ENCODE measurements at places on chromosomes 16 and 17. TPM values are rescaled to one million over a fixed set of nuclear protein-coding genes. Genes with fewer than 3 reads are reported as not detected.

- no peaks in the 10 kb centered on the region for H3K36me3 ChIP-seq
- no peak overlapping the region for H3K27ac ChIP-seq
- H3K4me1 ChIP-seq, result no peaks in the 10 kb centered on the region
- no peaks in the 10 kb centered on the region for H3K27me3 ChIP-seq
Measured at GRCh38 chr17:34974179-34974578, 6.1 kb upstream of the LIG3 start.

GRCh38 chr17:43702637-43703036 lies 40.9 kb upstream of the MEOX1 start:
- H3K4me3 ChIP-seq, result no peak overlapping the region
- H3K27me3 ChIP-seq, result no peaks in the 10 kb centered on the region
- H3K36me3 ChIP-seq, result no peaks in the 10 kb centered on the region
- no peak for DNase-seq
- no peaks in the 10 kb centered on the region for H3K4me1 ChIP-seq

P2RX1 gene
- total RNA-seq, result 3.0 TPM

CTRB1 gene
- 11.0 TPM for total RNA-seq

IL34 gene
- total RNA-seq, result 1.1 TPM

PLCD3 gene
- 153 TPM for total RNA-seq

DNA sequence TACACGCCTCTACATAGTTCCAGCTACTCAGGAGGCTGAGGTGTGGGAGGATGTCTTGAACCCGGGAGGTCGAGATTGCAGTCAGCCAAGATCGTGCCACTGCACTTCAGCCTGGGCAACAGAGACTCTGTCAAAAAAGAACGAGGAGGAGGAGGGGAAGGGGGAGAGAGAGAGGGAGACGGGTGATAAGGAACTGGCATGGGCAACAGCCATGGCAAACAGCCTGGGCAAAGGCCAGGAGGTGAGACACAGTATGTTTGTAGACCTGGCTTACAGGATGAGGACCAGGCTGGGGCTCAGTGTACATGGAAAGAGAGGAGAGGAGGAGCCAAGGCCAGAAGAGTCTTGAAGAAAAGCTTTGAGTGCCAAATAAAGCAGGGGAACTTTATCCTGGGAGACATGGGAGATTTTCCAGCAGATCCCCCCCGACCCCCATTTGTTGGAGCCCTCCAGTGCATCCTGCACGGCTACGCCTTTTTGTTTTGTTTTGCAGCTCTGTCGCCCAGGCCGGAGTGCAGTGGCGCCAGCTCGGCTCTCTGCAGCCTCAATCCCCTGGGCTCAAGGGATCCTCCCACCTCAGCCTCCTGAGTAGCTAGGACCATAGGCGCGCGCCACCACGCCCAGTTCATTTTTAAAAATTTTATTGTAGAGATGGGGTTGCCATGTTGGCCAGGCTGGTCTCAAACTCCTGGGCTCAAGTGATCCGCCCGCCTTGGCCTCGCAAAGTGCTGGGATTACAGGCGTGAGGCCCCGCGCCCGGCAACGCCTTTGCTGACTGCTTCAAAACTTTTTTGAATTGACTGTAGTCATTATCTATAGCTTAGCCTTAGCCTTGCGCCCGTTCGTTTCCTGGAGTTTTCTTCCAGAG lies 1.3 kb upstream of the ALKBH5 start:
- peak overlapping the region; percentile 95 for H3K4me3 ChIP-seq
- no peaks in the 10 kb centered on the region for H3K27me3 ChIP-seq
- peak overlapping the region; percentile 73 for H3K27ac ChIP-seq
- H3K36me3 ChIP-seq, result no peaks in the 10 kb centered on the region
- peaks cover 12% of the 10 kb centered on the region for H3K4me1 ChIP-seq

- no peak for DNase-seq
- no peak overlapping the region for H3K27ac ChIP-seq
- H3K36me3 ChIP-seq, result no peaks in the 10 kb centered on the region
- H3K27me3 ChIP-seq, result no peaks in the 10 kb centered on the region
- H3K4me1 ChIP-seq, result no peaks in the 10 kb centered on the region
- no peak overlapping the region for H3K4me3 ChIP-seq
Measured at GRCh38 chr17:73985466-73986015, 217.9 kb upstream of the RPL38 start.

GRCh38 chr16:5026664-5027063 lies 7.1 kb downstream of the NAGPA start:
- H3K36me3 ChIP-seq, result no peaks in the 10 kb centered on the region
- H3K4me1 ChIP-seq, result no peaks in the 10 kb centered on the region
- no peak overlapping the region for H3K27ac ChIP-seq

- no peak overlapping the region for H3K4me3 ChIP-seq
- no peaks in the 10 kb centered on the region for H3K27me3 ChIP-seq
- no peak overlapping the region for H3K27ac ChIP-seq
- H3K36me3 ChIP-seq, result no peaks in the 10 kb centered on the region
Measured at GRCh38 chr17:50584116-50584515, 23.6 kb downstream of the CACNA1G start.

ANKFN1 gene
- total RNA-seq, result 1.3 TPM

DNA sequence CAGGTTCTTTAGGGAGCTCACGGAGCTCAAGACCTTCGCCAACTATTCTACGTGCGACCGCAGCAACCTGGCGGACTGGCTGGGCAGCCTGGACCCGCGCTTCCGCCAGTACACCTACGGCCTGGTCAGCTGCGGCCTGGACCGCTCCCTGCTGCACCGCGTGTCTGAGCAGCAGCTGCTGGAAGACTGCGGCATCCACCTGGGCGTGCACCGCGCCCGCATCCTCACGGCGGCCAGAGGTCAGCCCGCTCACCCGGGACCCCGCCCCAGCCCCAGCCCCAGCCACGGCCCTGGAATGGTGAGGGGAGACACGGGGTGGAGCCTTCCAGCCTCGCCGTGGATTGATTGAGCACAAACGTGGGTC lies 13.5 kb downstream of the SARM1 start:
- no peaks in the 10 kb centered on the region for H3K27me3 ChIP-seq
- no peaks in the 10 kb centered on the region for H3K4me1 ChIP-seq
- H3K36me3 ChIP-seq, result no peaks in the 10 kb centered on the region
- H3K4me3 ChIP-seq, result peak overlapping the region; percentile 20

DNA sequence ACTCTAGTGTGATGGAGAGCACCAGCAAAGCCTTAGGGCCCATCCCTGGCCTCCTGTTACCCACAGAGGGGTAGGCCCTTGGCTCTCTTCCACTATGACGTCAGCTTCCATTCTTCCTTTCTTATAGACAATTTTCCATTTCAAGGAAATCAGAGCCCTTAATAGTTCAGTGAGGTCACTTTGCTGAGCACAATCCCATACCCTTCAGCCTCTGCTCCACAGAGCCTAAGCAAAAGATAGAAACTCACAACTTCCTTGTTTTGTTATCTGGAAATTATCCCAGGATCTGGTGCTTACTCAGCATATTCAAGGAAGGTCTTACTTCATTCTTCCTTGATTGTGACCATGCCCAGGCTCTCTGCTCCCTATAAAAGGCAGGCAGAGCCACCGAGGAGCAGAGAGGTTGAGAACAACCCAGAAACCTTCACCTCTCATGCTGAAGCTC lies at the start of gene CCL8:
Gene CCL8 (plus strand): TSS at position 397 of the 445 bp plus-strand sequence. CDS start 67 bp downstream, outside the sequence.
- no peaks in the 10 kb centered on the region for H3K27me3 ChIP-seq
- DNase-seq, result no peak
- no peaks in the 10 kb centered on the region for H3K36me3 ChIP-seq
- no peaks in the 10 kb centered on the region for H3K4me1 ChIP-seq
- no peak within 1 kb of the TSS for H3K27ac ChIP-seq

GRCh38 chr17:67022451-67022810 lies 21.9 kb upstream of the CACNG1 start:
- no peak overlapping the region for H3K4me3 ChIP-seq
- DNase-seq, result no peak
- no peaks in the 10 kb centered on the region for H3K36me3 ChIP-seq
- no peak overlapping the region for H3K27ac ChIP-seq

WFIKKN1 gene
- total RNA-seq, result 1.3 TPM

FSCN2 gene
- 2.7 TPM for total RNA-seq

DNA sequence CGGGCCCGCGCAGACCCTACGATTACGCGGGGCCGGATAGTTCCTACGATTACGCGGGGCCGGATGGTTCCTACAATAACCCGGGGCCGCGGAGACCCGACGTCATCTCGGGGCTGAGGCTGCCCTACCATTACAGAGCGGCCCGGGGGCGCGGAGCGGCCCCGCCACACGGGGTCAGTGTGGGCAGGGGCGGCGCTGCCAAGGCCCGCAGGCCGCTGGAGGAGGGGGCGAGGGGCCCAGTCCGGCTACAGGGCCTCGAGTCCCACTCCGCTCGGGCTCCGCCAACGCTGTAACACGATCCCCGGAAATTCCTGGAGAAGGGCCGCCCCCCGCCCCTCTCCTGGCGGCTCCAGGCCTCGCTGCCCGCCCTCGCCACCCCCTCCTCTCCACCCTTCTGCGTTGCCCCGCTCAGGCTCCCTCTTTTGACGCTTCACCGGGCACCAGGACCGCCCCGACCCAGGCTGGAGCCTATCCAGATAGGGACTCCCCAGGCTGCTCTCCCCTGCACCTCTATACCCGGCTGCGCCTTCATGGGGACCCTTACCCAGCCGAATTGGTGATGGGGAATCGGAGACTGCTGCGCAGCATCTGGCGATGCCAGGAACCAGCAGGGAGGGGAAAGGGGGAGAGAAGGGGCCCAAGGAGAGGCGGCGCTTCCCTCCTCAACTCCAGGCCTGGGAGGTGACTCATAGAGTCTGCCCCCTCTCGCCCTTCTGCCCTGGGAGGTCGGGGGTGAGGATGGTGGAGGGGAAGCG lies at the start of gene RAB34:
Gene RAB34 (minus strand): TSS at position 291 of the 755 bp plus-strand sequence. CDS start 602 bp downstream, outside the sequence.
- peaks cover 15% of the 10 kb centered on the region for H3K4me1 ChIP-seq
- H3K27ac ChIP-seq, result peak within 1 kb of the TSS; percentile 91
- DNase-seq, result peak; percentile 88
- H3K36me3 ChIP-seq, result no peaks in the 10 kb centered on the region

All from ovary (tissue), 10 donors.